ENCODE measurements at places on chromosomes 5 and 9.

- no peak for DNase-seq
These were observed 56.9 kb upstream of the CAST start for GRCh38 chr5:96605144-96605837.

- DNase-seq, result no peak
These were observed 92.1 kb downstream of the NR3C1 start for GRCh38 chr5:143311428-143311827.

DNA sequence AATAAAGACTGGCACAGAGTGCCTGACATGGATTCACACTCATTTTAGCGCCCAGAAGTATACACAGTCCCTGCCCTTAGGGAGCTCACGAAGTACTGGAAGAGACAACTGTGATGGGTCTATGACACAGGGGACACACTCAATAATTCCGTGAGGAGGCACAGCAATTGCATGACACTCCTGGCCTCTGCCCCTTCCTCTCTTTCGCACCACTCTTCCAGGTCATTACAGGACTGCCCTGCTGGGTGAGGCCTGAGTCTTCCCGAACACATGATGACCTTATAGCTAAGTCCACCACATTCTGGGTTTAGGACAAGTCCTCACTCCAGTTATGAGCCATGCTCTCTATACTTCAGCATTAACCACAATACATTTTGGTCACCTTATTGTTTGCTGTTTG lies 134.7 kb downstream of the GNA14 start:
- DNase-seq, result no peak

DNA sequence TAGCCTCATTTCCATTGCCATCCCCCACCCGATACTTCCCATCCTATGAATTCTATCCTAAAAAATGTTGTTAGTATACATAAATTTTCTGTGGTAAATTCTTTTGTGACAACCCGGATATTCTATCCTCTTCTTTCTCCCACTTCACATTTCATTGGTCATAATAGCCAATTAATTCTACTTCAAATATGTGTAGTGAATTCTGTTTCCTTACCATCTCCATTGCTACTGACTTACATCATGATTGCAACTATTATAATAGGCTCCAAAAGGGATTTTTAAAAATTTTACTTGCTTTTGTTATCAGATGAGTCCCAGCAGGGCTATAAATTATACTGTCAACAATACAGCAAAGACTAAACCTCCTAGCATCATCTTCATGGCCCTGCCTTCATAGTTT lies 1326.8 kb downstream of the PTPRD start:
- no peak for DNase-seq

- DNase-seq, result no peak
These were observed 7.7 kb downstream of the HNRNPK start for GRCh38 chr9:83972286-83972685.

DNA sequence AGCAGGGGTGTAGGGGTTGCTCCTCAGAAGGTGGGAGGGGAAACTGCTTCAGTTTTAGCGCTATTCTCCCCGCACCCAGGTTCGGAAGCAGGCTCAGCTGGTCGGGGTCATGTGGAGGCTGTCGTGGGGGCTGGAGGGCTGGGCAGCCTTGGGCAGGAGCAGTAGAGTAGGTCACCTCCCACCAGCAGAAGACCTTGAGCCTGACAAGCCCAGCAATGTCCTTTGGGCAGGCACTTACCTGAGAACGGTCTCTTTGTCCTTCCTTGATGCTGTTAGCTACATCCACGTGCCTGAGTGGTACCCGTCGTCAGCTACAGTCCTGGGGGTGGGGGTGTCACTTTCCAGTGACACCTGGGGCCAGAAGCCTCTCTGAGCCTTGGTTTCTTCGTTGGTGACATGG lies 20.3 kb downstream of the ENHO start:
- no peak for DNase-seq

DNA sequence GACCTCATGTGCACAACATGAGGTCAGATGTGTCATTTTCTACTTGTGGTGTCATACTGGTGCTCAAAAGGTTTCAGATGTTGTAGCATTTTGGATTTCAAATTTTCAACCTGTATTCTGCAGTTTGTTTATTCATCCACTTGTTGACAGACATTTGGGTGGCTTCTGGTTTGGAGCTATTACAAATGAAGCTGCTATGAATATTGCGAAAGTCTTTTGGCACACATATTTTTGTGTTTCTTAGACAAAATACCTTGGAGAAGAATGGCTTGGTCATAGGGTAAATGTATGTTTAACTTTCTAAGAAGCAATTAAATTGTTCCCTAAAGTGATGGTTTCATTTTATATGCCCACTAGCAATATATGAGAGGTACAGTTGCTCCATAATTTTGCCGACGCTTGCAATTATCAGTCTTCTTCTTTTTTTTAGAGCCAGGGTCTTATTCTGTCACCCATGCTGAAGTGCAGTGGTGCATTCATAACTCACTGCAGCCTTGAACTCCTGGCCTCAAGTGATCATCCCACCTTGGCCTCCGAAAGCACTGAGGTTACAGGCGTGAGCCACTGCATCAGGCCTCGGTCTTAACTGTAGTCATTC lies 70.7 kb upstream of the TRPC7 start:
- DNase-seq, result no peak

- no peak for DNase-seq
These were observed 71.6 kb upstream of the FSTL4 start for GRCh38 chr5:133683646-133684596.

- DNase-seq, result no peak
These were observed 993 bp downstream of the HCN1 start for GRCh38 chr5:45694971-45695803.

DNA sequence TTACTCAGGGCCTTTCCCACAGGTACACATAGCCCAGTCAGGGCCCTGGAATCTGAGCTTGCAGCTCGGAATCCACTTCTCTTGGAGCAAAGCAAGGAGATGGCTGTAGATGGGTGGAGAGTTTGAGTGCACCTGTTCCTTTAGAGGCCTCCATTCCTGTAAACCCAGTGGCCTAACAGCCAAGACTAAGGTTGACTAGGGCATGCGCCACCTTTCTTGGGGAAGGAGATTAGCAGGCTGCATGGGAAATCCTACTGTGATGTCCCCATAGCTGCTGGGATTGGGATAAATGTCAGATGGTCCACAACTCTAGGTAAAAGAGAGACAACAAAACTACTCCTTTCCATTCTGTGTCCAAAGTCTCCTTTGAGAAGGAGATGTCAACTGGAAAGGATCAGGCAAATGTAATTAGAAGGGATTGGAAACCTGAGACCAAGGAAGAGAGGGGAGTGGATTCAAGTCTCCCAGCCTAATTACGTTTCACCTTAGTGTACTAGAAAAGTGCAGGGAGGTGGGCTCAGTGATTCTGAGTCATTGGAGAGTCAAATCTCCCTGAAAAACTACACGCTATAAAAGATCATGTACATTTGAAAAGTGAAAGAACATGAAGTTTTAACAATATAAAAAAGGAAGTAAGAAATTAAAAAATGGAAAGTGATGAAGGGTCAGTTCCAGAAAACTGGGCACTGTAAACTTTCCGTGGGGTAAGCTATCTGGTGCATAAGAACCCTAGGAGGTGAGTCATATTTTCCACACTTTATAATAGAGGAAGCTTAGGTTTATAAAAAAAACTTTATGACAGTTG lies 104.2 kb downstream of the SEC61B start:
- DNase-seq, result no peak

- DNase-seq, result no peak
These were observed 9.0 kb downstream of the FOCAD start for GRCh38 chr9:20693068-20693467.

DNA sequence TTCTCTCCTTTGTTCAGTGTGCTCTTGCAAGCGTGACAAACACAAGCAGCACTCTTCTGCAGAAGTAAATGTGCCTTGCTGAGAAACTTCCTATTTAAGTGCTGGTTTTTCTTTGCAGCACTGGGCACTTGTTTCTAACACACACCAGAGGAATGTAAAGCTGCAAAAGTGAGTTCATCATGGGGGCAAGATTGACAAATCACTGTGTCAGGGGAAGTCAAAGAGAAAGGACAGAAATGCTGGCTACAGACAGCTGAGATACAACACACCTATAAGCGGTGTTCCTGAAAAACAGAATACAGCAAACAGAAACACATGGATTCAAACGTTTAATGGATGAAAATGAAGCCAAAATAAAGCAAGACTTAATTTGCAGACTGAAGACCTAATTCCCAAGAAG lies 19.6 kb downstream of the ROR2 start:
- no peak for DNase-seq

DNA sequence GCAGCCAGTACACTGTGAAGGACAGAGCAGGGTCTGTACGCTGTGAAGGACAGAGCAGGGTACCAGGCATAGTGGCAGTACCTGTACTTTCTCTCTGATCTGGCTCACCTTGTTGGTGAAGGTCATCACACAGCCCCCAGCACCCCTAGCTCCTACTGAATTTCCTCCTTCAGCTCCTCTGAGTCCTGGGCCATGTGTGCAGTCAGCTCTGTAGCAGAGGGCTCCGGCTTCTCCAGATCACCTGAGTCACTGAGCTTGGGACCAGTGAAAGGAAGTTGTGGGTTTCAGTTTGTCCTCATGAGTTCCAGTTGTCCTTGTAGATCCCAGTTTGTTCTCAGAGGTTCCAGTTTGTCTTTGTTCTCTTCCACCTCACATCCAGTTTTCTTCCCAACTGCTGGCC lies 5.5 kb downstream of the NUDT2 start:
- no peak for DNase-seq
